ENCODE measurements at places on chromosomes 13 and 19.

DNA sequence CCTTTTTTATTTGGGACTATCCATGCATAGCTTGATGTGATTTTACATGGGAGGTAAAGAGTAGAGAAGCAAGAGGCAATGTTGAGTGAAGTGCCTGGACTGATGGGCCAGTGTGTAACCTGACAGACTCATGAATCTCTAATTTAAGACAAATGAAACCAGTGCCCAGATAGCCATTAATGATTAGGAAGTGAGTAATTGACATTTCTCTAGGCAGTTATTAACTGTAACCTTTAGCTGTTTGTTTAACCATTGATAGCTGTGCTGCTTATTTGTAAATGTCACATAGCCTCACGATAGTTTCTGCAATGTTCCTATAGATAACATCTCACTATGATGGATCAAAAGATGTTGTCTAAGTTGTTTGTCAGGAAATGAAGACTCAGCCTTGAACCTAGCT lies 1047.5 kb upstream of the SPRY2 start:
- no peak for DNase-seq

DNA sequence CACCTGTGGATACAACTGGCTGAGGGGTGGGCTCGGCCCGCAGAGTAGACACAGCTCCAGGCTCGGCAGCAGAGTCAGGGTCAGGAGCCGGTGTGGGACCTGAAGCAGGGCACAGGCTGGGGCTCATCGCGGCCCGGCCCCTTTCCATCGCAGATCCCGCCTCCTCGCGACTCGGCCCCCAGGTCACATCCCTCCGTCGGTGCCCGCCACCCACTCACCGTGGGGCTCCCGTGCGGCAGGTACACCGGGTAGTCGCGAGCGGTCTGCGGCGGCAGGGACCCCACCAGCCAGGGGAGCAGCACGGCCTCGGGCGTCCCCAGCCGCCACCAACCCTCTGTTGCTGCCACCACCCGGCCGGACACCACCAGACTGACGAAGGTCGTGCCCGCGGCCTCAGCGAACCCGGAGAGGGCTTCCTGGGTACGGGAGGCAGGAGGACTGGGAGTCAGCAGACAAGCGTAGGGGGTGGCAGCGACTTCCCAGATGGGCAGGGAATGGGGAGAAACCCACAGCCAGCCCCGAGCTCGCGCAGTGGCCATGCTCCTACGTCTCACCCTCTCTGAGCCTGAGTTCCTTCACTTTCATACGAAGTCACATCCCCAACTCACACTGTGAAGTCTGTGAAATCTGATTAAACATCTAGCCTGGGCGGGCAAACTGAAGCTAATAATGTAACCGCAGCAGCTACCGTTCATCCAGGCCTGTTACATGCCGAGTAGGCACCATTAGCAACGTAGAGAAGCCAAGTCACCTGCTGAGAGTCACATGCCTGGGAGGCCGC lies 3.7 kb downstream of the FUZ start:
- no peak for DNase-seq

GRCh38 chr19:46915386-46915785 lies 54.6 kb downstream of the ARHGAP35 start:
- no peak for DNase-seq

DNA sequence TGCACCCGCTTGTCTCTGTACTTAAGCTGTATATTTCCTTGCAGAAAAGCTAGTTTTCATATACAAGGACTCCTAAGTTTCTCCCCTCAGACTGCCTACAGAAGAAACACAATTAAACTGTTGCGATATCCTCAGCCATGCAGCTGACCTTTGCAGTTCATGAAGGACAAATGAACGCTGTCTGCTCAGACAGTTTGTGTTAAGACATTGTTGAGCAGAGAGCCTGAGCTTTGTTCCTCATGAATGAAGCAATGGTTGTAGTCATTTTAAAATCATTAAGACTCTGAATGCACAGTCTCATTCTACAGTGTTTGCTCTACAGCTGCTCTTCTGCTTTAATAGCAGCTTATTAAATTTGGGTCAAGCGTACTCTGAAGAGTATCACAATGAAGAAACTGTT lies 23.2 kb upstream of the MAB21L1 start:
- DNase-seq = no peak

DNA sequence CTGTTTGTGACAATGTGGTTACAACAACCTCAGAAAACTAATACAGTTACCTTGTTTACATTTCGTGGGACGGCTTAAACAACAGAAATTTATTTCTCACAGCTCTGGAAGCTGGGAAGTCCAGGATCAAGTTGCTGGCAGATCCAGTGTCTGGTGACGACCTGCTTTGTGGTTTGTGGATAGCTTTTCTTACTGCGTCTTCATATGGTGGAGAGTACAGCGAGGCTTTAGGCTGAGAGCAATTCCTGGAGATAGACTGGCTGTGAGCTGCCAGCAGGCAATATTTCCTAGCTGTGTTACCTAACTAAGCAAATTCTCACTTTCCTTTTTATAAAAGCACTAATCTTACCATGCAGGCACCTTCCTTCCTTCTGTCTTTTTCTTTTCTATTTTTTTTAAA lies 1203.5 kb upstream of the PRR20A start:
- no peak for DNase-seq

GRCh38 chr13:64672751-64673150 lies 2557.4 kb downstream of the PCDH9 start:
- no peak for DNase-seq

DNA sequence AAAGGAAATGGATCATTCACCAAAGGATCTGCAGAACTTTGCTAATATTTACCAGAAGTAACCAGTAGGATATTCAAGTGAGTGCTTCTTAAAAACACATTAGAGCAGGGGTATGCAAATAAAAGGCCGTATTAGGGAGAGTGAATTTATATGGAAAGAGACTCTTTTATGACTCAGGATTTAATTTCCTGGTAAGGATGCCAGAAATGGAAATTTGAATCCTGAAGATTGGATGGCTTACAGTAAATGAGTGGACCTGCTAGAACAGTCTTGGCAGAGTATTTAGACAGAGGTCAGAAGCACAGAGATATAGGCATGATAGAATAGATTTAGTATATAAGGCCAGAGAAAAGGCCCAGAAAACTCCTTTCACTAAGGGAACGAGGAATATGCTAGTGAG lies 201.6 kb downstream of the SLITRK5 start:
- no peak for DNase-seq

DNA sequence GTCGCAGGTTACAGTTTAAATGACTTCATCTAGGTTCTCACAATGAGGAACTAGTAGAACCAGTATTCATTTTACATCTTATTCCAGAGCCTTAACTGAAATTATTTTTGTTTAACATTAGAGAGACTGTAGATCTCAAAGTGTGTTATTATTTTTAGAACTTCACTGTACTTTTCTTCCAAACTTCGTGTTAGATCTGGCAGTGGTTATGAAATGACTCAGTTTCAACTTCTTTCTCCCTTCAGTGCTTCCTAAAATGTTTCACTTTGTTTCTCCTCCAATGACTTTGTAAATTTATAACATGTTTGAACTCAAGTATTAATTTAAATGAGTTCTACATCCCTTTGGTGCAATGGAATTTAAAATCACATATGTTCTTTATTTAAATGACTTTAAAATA lies 139.3 kb downstream of the PCDH9 start:
- DNase-seq = no peak

GRCh38 chr13:26538363-26539317 lies 18.8 kb upstream of the WASF3 start:
- no peak for DNase-seq

DNA sequence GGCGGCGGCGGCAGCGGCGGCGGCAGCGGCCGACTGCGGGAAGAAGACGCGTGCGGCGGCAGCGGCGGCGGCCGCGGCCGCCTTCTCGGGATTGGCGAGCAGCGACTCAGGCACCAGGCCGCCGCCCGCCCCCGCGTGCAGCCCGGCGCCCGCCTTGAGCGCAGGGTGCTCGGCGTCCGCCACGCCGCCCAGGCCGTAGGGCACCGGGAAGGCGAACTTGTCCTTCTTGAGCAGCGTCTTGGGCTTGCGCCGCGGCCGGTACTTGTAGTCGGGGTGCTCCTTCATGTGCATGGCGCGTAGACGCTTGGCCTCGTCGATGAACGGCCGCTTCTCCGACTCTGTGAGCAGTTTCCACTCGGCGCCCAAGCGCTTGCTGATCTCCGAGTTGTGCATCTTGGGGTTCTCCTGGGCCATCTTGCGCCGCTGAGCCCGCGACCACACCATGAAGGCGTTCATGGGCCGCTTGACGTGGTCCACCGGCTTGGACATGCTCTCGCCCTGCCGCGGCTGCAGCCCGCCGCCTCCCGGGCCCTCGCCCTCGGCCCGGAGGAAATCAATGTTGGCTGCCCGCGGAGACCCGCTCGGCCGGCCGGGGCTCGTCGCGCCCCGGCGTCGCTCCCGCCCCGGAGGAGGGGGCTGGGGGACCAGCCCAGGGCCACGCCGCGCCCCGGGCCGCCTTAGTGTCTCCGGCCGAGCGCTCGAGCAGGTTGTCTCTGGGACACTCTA lies 621 bp downstream of the SOX21 start:
- peak; percentile 2 for DNase-seq

DNA sequence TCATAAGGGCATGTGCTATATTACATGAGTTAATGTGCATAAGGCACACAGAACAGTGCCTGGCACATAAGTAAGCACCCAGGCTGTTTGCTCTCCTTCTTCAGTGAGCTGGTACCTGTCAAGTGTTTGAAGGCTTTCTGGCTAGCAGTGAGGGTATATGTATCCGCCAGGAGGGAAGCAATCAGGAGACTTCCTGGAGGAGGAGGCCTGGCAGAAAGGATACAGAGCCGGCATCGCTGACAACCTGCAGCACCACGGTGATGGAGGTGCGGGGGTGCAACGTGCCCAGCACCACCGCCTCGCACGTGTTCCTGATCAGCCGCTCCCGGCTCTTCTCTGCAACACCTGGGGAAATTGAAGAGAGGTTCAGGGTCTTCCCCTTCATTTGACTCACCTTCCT lies 5.5 kb downstream of the EXOSC5 start:
- no peak for DNase-seq

DNA sequence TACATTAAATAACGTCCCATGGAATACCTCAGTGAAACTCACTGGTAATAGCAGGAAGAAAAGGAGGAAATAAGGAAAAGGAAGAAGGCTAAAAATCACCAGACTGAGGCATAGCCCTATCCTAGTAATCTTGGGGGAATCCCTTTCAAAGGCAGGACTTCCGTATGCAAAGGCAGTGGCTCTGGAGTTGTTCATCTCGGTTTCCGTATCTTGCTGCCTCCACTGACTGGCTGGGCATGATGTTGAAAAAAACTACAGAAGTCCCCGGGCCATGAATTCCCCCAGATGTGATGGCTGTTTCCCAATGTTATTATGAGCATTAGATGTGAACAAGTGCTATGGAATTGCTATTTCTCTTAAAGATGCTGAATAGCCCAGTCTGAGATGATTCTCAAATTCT lies 5.5 kb downstream of the FPR2 start:
- no peak for DNase-seq

DNA sequence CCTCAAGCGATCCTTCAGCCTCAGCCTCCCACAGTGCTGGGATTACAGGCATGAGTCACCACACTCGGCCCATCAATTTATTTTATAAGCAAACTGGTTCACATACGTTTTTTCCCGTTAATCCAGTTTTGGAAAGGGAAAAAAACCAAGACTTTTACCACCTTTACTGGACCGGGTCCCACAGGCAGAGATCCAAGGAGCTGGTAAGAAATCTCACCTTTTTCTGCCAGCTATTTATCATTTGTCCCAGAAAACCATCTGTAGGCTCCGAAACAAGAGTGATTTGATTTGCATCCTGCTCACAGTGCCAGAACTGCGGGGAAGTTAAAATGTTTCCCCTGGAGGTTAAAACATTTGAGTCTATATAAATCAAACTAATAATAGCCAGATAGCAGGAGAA lies 6.3 kb upstream of the FUT2 start:
- no peak for DNase-seq

GRCh38 chr13:44732503-44733098 lies 156.5 kb upstream of the TSC22D1 start:
- no peak for DNase-seq

GRCh38 chr19:56360841-56361240 lies 32.5 kb downstream of the ZNF582 start:
- DNase-seq = no peak

- no peak for DNase-seq
Measured at GRCh38 chr13:63942372-63942771, 2526.7 kb upstream of the PCDH20 start.

DNA sequence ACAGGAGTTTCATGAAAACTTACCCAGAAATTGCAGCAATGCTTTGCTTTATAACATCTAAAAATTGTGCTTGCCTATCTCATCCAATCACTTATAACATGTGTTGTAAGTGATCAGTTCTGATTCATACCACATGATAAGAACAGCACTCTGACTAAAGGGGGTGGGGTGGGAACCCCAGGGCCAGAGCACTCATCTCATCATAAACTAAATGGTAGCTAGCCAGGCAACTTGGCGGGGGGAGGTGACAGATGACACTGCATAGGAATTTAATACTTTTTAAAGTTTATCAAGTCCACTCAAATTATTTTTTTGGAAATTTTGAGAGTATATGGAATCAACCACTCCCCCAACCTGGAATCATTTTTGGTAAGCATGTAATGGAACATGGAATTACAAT lies 42.1 kb downstream of the FOXO1 start:
- peak; percentile 18 for DNase-seq

- peak; percentile 91 for DNase-seq
Measured at GRCh38 chr13:79749984-79750551, 269.1 kb downstream of the NDFIP2 start.

DNA sequence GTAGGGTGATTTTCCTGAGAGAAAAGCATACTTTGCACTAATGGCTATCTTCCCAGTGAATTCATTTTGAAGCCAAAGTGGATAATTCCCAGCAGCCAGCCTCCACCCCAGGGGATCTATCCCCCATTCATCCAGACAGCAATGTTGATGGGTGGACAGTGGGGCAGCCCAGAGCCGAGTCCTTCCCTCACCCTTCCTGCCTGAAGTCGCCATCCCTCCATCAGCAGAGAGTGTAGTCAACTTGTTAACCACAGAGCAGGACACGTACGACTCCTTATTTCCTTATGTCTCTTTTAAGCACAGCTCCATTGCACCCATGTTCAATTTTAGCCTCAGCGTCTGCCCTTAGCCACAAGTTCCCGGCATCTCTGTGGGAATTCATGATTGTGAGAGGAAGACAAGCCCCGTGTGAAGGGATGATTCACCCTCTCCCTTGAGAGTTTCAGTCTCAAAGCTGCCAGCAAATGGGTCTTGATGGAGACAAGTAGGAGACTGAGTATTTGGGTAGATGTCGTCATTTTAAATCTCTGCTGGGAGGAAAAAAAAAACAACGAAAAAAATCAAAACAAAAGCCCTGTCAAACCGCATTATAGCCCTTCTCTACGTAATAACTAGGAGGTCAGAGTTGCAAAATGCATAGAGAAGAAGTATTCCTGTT lies 58.3 kb upstream of the MEDAG start:
- peak; percentile 86 for DNase-seq

Measured in HCEC 1CT (cell line).